ENCODE measurements at places on chromosomes 1 and 21.

GRCh38 chr1:25197982-25198662, 34.2 kb downstream of the SYF2 start:
- DNase-seq: no peak

DNA sequence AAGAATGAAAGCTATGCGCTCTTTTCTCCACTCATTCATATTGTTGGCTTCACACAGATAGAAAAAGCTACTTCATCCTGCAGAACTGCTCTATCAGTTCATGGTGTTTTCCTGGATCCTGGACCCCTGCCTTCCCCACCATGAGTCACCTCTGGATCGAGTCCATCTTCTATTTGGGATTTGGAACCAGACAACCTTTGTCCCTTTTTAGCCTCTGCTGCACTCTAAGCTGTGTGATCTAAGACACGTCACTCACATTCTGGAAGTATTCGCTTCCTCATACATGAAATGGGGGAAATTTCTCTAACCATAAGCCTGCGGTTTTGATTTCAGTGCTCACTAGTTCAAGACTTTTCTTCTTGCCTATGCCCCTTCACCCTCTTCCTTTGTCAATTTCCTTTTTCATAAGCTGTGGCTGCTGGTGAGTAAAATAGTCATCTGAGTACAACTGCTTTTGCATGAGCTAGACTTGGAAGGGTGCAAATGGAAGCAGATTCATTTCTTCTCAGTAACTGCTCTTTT, 14.1 kb upstream of the DEGS1 start:
- DNase-seq: no peak

GRCh38 chr1:53071167-53071865, 9.3 kb downstream of the PODN start:
- no peak for DNase-seq

- no peak for DNase-seq
These were observed 31.7 kb upstream of the KLF17 start for GRCh38 chr1:44086692-44087474.

Measured in NCI-H2081 (cell line).